H1 (cell line): ENCODE measurements at places on chromosomes 2 and 18.

DNA sequence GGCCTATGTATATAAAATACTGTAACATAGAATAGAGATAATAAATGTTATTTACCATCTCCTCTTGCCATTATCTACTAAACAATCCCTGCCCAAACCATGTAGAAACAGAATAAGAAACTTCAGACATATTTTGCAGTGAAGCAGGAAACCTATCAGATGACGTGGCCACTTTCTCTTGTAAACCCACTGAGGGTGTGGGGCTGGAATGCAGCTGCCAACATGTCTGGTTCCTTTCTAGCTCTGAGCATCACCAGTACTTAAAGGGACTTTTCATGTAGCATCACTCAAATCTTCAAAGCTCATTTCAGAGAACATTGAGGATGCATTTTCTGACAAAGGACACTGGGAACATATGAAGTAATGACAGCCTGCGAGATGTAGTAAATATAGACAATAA, 251.8 kb downstream of the LPIN1 start:
- no peaks in the 10 kb centered on the region for H3K36me3 ChIP-seq
- DNase-seq: no peak
- no peak overlapping the region for H3K4me3 ChIP-seq
- no peak overlapping the region for H3K27ac ChIP-seq

- no peak overlapping the region for H3K27ac ChIP-seq
- no peaks in the 10 kb centered on the region for H3K36me3 ChIP-seq
- H3K4me1 ChIP-seq: no peaks in the 10 kb centered on the region
- DNase-seq: no peak
- H3K27me3 ChIP-seq: no peaks in the 10 kb centered on the region
Measured at GRCh38 chr18:43776997-43777396, 499.7 kb upstream of the SYT4 start.

DNA sequence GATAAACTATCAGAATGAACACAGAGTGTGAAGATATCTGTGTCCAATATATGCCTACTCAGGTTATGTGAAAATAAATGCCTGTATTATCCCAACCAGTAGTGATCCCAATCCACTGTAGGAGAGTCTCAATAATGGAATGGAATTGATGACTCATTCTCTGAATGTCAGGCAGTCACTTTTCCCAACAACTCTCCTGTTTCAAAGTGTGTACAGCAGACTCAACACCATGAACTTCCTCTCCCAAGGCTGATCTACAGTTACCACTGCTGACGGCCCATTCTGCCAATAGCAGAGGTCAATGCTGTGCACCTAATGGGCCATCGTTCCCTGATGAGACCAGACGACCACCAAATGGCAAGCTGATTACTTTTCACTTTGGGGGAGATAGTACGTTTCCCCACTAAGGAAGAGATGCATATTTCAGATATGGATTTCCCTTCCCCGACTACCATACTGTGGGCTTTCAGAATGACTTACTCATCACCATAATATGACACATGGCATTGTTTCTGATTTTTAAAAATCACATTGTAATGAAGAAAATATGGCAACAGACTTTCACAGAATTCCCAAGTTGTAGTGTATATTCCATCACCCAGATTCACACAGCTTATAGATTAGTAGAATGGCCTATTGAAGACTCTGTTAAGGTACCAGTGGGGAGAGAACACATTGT, 601.7 kb upstream of the VRK2 start:
- H3K27ac ChIP-seq: no peak overlapping the region
- H3K4me3 ChIP-seq: no peak overlapping the region
- H3K4me1 ChIP-seq: no peaks in the 10 kb centered on the region
- H3K36me3 ChIP-seq: no peaks in the 10 kb centered on the region

DNA sequence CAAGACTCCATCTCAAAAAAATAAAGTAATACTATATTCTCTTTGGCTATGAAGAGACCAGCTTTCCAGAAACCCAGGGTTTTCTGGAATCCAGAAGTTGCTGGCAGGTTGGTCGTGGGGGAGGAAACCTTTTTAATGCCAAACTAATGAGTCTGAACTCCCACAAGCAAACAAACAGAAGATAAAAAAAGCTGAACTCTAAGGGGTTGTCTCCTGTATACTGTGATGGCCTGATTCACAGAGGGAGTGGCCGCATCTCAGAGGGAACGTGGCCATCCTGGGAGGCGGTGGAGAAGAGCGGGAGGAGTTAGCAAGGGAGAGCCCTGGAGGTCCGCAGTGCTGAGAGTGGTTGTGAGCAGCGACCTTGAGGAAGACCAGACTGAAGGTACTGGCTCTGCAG, 36.1 kb downstream of the LIMS1 start:
- peaks cover 6% of the 10 kb centered on the region for H3K4me1 ChIP-seq
- no peak overlapping the region for H3K4me3 ChIP-seq
- no peak overlapping the region for H3K27ac ChIP-seq
- no peaks in the 10 kb centered on the region for H3K36me3 ChIP-seq
- DNase-seq: no peak
